ENCODE measurements at places on chromosomes 7 and 10.

- no peak for DNase-seq
Measured at GRCh38 chr7:55474944-55475854, 97.1 kb downstream of the VOPP1 start.

DNA sequence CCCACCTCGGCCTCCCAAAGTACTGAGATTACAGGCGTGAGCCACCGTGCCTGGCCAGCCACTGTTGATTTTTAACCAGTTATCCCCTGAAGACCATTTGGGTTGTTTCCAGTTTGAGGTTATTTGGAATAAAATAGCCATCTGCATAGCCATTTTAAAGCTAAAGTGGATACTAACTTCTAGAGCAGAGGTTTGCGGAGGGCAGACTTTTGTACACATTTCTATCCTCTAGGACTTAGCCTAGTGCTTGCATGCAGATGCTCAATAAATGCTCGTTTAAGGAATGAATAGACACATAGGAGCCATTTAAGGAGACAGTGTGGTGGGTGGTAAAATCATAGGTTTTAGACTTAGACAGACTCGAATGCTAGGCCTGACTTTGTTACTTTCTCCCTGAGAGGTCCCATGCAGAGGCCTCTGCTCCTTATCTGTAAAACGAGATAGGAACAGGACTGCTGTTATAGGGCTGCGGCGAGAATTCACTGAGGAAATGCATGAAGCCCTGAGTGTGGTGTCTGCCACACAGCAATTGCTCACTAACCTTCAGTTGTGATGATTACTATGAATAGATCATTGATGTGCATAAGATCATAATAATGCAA lies 75.9 kb downstream of the PFKFB3 start:
- no peak for DNase-seq

- DNase-seq, result peak; percentile 78
Measured at GRCh38 chr10:45555795-45556194, 116.8 kb downstream of the ZFAND4 start.

GRCh38 chr10:103445767-103446567 lies 6.2 kb downstream of the CALHM2 start:
- peak; percentile 46 for DNase-seq

DNA sequence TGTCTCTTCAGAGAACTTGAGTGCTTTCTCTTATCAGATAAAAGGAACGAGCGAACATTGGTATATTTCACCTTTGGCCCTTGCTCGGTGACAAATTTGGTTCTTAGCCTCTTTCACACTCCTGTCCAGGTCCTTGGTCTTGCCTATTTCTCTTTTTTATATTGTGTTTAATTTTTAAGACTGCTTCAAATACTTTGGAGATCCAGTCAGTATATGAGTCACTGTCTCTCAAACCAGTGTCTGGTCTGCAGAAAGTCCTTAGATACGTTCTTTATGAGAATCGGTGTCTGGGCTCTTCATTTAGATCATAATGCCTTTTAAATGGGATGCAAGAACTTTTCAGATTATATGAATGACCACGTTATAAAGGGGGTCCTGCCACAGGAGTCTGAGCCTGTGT lies 55.0 kb downstream of the PIK3AP1 start:
- DNase-seq, result no peak
